ENCODE measurements at places on chromosomes 12 and 14.
A peak's percentile ranks its signal among the peaks of the same experiment; 100 is the strongest.

- peak; percentile 88 for DNase-seq
Observed at GRCh38 chr14:45135659-45136395, at the start of gene FANCM. Gene FANCM, plus strand, starts transcription at chr14:45135930. Its CDS starts 102 bp downstream, at chr14:45136032.

GRCh38 chr14:77526266-77526665 lies 27.6 kb upstream of the ISM2 start:
- DNase-seq = no peak

GRCh38 chr12:31471051-31471450 lies 119.9 kb downstream of the DENND5B start:
- no peak for DNase-seq

- no peak for DNase-seq
Observed at GRCh38 chr14:36513451-36514277, 6.4 kb downstream of the NKX2-1 start.

- no peak for DNase-seq
Observed at GRCh38 chr12:47758584-47758833, 171 bp downstream of the RAPGEF3 start.

DNA sequence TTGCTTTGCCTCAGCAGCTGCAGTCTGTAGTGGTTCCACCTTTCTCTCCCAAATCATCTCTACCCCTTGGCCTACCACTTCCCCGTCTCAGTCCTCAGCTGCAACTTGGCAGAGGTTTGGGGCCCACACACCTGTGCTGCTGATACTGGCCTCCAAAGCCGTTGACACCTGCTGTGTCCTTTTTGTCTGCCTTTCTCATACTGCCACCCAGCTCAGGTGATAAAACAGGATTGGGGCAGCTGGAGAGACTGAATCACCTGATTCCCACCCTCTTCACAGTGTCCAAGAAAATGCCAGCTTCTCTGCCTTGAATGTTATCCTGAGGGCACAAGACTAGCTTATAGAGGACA lies 103.7 kb downstream of the ETV6 start:
- no peak for DNase-seq

- no peak for DNase-seq
Observed at GRCh38 chr14:87492561-87492960, 500.4 kb downstream of the GALC start.

DNA sequence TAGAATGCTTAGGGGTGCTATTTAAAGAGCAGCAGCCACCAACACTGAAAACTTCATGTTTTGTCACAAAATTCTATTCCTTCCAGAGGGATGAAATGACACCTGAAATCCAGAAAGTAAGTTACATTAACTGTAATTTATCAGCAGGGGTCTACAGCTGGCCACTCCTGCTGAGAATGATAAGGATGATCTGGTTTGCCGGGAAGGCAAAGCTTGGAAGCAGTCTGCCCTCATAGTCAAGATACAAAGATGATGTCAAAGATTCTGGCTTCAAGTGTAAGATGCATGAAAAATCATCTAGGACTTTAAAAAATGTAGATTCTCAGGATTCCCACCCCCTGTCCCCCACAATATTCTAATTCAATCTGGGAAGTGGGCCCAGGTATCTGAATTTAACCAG lies 58.4 kb downstream of the DCAF5 start:
- no peak for DNase-seq

GRCh38 chr12:57157588-57158173 lies 10.3 kb upstream of the LRP1-AS start:
- DNase-seq = no peak

DNA sequence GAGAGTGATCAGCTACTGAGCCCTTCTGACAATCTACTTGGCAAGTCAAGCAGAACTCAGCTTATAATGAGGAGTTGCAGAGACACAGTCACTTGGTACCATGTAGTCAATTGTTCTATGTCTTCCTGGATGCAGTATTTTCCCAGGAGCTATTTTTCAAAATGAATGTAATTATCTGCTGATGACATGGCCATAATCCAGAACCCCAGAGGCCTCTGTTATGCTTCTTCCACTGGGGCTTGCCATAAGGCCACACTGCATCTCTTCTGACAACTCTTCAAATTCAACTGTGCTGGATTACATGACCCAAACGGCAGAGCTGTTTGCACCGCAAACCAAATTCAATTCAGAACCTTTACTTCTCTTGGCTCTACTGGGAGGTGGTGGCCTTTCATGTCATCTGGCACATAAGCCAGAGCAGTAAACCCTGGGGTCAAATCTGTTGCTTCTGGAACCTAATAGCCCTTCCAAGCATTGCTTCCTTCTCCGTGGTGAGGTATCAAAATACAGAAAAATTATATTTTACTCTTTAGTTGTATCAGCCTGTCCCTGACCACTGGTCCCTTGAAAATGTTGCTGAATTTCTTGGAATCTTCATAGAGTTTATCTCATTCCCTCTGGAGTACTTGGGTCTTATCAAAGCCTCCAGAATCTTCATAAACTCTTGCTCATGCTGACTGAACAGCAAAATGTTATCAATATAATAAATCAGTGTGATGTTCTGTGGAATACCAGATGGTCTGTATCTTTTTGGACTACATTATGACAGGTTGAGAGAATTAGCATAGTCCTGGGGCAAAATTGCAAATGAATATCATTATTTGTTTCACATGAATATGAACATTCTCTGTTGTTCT lies 79.4 kb upstream of the DCN start:
- no peak for DNase-seq

- no peak for DNase-seq
Observed at GRCh38 chr14:63267171-63267570, 51.6 kb downstream of the GPHB5 start.

DNA sequence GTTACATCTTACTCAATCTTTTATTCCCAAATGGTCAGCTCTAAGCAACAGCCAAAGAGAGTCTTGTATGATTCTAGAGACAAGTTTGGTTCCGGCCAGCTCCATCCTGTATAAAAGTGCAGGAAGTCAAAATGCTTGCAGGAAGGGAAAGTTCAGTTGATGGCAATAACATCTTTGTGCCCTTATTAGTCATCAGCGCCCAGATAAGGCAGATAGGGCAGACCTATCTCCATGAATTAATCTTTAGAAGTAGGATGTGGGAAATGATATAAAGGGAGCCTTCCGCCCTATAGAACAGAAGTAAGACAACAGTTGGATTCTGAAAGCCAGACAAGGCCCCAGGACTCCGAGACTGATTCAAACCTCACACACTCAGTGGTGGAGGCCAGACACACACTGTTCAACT lies 6.4 kb downstream of the GNS start:
- DNase-seq = no peak
